Gastrocnemius medialis (tissue), 4 donors: ENCODE measurements at places on chromosomes 16 and 17. TPM values are rescaled to one million over a fixed set of nuclear protein-coding genes. Genes with fewer than 3 reads are reported as not detected.

DNA sequence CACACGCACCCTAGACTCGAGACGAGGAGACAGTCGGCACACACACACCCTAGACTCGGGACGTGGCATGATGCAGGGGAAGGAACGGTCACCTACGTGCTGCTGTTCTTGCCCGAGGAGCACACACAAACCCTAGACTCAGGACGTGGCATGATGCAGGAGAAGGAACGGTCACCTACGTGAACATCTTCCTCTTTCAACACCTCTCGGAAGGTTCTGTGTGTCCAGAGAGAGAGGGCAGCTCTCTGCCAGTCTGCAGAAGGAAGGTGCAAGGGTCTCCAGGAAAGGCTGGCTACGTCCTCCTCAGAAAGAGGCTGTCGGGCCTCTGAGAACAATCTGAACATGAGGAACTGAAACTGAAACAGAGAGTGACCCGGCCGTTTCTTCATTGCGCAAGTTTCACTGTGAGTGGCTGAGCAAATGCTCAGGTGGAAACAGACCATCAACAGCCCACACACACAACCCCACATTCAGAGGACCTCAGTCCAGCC, 43.4 kb downstream of the ZNF276 start:
- H3K4me1 ChIP-seq = no peaks in the 10 kb centered on the region
- H3K36me3 ChIP-seq = no peaks in the 10 kb centered on the region
- H3K27ac ChIP-seq = no peak overlapping the region
- no peak overlapping the region for H3K4me3 ChIP-seq
- no peaks in the 10 kb centered on the region for H3K27me3 ChIP-seq
- DNase-seq = peak; percentile 18

- DNase-seq = no peak
- H3K27ac ChIP-seq = no peak overlapping the region
- no peaks in the 10 kb centered on the region for H3K36me3 ChIP-seq
- peaks cover 10% of the 10 kb centered on the region for H3K27me3 ChIP-seq
- H3K4me1 ChIP-seq = peaks cover 17% of the 10 kb centered on the region
- no peak overlapping the region for H3K4me3 ChIP-seq
Measured at GRCh38 chr17:38416840-38417209, 11.4 kb upstream of the ARHGAP23 start.

The PHOSPHO1 gene
- 3.7 TPM for total RNA-seq

- no peak for DNase-seq
- H3K4me1 ChIP-seq = peaks cover 17% of the 10 kb centered on the region
- no peaks in the 10 kb centered on the region for H3K27me3 ChIP-seq
Measured at GRCh38 chr17:28773736-28774135, 29.9 kb downstream of the TRAF4 start.

The FNDC8 gene
- not detected for total RNA-seq

DNA sequence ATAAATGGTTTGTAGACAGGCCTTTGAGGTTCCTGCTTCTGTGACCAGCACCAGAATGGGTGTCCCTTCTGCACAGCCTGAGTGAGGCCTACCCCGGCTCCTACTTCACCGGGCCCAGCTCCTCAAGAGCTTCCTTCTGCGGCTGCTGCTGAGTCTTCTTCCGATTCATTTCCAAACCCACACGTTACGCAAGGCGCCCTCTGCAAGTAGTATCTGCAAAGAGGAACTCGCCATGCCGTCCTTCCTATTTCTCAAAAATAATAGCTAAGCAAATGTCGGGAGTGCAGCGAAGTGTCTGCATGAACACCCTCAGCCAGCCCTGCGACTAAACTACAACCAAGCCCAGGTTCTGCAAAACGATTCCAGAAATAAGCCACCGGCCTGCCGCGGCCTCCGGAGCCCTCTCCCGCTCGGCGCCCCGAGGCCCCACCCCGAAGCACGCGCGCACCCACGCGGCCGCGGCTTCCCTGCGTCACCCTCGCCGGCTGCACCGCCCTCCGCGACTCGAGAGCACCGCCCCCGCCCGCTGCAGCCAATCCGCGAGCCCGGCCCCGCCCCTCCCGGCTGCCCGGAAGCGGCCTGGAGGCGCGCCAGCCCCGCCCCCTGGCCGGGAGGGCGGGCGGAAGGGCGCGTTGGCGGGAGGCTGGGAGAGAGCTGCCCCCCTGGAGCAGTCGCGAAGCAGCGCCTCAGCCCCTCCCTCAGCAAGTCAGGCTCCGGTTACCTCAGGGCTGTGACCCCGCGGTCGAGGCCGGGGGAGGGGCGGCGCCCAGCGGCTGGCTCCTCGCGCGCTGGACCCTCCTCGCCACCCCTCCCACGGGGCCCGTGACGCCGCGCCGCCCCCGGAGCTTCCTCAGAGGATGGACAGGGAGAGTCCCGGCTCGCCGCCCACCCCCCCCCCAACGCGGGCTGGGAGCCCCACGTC, 8.3 kb downstream of the MNT start:
- DNase-seq = peak; percentile 95
- no peaks in the 10 kb centered on the region for H3K36me3 ChIP-seq
- H3K4me3 ChIP-seq = peak overlapping the region; percentile 80
- H3K27me3 ChIP-seq = no peaks in the 10 kb centered on the region
- H3K4me1 ChIP-seq = peaks cover 80% of the 10 kb centered on the region

The SDR42E1 gene
- not detected for total RNA-seq

The C16orf54 gene
- not detected for total RNA-seq

- H3K36me3 ChIP-seq = no peaks in the 10 kb centered on the region
- peak overlapping the region; percentile 67 for H3K4me3 ChIP-seq
- DNase-seq = no peak
- H3K27me3 ChIP-seq = no peaks in the 10 kb centered on the region
- H3K4me1 ChIP-seq = peaks cover 29% of the 10 kb centered on the region
Measured at GRCh38 chr16:84143784-84144199, 1.2 kb downstream of the HSDL1 start.

- no peaks in the 10 kb centered on the region for H3K36me3 ChIP-seq
- DNase-seq = no peak
- H3K27ac ChIP-seq = no peak overlapping the region
- no peak overlapping the region for H3K4me3 ChIP-seq
- H3K4me1 ChIP-seq = no peaks in the 10 kb centered on the region
Measured at GRCh38 chr17:33955461-33955860, 299.6 kb upstream of the CCL2 start.
